ENCODE measurements at places on chromosomes 13 and 19.

- DNase-seq: no peak
Measured at GRCh38 chr19:19269952-19270694, 3.0 kb downstream of the TM6SF2 start.

DNA sequence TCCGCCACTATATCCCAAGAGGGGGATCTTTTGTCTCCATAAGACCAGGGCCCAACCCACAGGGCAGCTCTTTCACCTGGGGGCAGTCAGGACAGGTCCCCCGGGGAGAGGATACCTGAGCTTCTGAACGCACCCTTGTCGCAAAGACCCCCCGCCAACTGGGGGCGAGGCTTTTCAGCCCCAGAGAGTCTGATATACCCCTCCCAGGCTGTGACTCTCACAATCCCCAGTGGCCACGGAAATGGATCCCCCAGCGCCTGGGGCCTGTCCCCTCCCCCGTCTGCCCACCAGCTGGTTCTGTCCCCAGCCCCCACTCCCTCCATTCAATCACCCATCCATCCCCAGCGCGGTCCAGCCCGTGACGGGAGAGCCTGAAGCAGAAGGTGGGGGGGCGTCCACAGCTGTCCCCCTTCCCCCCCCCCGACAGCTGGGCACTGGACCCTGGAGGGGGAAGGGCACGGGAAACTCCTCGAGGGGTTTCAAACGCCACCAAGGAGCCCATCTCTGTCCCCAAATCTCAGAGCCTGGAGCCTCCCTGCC is 823 bp downstream of the DOCK6 start:
- DNase-seq: no peak

- no peak for DNase-seq
Measured at GRCh38 chr19:2305452-2306280, 2.3 kb downstream of the LINGO3 start.

- no peak for DNase-seq
Measured at GRCh38 chr13:60427285-60427684, 30.3 kb downstream of the TDRD3 start.

DNA sequence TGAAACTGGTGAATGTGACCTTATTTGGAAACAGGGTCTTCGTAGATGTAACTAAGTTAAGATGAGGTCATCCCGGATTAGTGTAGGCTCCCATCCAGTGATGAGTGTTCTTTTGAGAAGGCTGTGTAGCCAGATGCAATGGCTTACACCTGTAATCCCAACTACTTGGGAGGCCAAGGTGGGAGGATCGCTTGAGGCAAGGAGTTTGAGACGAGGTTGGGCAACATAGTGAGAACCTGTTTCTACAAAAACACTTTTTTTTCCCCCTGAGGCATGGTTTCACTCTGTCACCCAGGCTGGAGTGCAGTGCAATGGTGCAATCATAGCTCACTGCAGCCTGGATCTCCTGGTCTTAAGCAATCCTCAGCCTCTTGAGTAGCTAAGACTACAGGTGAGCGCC is 36.4 kb downstream of the FBN3 start:
- DNase-seq: no peak

DNA sequence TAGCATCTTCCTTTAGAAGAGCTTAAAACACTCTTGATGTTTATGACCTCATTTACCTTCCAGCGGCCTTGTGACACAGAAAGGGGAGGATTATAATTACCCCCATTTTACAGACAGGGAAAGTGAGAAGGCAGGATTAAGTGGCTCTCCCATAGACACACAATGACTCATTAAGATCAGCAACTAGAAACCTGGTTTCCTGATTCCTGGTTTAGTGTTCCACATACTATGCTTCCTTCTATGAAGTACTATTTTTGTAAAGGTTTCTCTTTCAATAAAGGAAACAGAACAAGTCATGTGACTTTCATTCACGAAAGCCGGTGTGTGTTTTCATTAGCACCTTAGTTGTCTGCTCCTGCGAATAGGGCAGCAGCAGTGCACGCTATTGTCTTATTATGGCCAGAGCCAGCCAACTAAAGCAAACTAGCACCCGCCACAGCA is 8.3 kb downstream of the IRS2 start:
- no peak for DNase-seq

DNA sequence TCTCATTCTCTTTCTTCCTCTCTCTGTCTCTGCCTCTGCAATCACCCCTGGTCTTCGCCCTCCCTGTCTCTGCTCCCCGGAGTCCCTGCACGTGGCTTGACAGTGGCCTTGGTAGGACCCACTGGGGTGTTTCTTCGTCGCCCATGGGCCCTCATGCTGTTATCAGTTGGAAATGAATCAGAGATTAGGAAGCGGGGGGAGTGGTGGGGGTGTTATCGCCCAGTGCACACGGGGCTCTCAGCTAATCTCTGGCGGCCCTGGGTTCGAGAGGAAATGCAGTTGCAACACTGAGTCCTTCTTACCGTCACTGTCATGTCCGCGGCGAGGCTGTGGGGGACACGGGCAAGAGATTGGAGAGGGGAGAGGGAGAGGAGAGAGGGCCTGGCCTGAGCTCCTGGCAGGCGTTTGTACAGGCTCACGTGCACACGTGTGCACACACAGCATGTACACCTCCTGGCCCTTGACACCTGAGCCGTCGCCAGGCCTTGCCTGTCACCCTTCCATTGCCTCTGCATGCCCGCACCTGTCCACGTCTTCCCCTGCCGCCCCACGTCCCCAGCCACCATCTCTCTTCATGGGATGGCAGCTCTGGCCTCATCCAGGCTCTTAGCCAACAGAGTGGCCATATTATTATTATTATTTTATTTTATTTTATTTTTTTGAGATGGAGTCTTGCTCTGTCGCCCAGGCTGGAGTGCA is 37.8 kb upstream of the SLC7A10 start:
- DNase-seq: no peak

GRCh38 chr19:18666317-18666716 is 17.2 kb upstream of the CRTC1 start:
- DNase-seq: no peak

- no peak for DNase-seq
Measured at GRCh38 chr13:50419896-50420295, 404.7 kb downstream of the KCNRG start.

DNA sequence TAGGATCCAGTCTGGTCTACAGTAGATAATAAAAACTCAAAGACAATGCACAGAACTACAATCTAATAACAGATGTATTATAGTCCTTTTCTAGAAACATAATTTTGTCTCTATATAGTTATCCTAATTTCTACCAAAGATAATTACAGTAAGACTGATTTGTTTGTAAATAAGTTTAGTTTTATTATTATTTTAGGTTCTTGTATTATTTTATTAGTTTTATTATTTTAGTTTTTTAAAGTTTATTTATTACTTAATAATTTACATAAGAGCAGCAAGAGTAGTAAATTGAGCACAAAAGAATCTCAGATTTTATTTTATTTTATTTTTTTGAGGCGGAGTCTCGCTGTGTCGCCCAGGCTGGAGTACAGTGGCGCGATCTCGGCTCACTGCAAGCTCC is 22.3 kb upstream of the ZNF227 start:
- no peak for DNase-seq

DNA sequence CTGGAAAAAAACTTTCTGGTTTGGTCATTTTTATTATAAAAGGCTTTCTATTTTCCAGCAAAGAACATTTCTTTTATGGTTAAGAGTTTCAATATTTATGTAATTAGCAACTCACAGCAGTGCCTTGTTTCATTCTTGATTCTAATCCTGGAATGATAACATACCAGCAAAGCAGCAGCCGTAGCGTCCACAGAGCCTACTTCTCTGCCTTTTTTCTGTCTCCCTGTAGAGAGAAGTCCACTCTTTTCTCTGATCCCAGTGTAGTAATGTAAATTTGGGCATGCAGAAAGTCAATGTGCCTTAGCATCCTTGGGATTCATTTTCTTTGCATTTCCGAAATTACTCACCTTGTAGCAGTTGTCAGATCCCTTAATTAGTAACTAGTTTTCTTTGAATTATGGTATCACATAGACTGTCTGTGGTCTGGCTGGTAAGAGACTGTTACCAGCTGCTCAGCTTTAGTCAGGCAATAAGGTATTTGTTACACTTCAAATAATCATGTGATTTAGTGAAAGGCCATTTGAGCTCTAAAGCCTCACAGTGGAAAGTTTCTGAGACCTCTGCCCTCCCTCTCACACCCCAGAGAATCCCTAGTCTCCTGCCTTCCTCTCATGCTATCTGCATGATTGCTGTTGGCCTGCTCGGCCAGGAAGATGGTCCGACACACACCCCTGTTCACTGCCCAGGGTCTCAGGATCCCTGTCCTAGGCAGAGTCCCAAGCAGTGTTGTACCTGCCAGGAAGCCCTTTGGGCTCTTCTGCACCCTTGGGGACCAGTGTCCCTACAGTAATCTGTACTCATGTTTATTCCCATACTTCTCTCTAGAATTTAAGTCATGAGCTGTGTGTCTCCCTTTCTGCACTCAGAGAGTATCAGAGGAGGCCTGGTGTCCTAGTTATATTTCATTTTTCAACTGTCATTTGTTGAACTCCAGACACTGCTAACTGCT is 86.3 kb downstream of the LRCH1 start:
- no peak for DNase-seq

- no peak for DNase-seq
Measured at GRCh38 chr13:52127378-52127777, 1.5 kb downstream of the NEK5 start.

DNA sequence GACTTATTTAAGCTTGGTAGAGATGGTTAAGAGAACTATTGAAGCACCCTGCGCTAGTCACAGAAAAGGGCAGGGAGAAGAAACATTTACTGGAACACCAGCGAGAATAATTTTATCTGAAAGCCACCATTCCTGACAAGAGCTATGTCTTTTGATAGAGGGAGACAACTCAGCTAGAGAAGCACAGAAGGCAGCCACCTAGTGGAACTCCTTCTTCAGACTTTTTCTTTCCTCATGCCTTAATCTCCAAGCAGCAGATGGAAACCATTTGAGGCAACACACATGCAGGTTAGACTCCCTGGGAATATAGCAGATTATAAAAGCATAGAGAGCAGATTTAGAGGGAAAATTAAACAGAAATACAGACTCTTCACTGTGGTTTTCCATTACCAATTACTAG is 813.4 kb downstream of the SLITRK6 start:
- DNase-seq: peak; percentile 3
